Type B pancreatic cell (in vitro differentiated cells): ENCODE measurements at places on chromosomes 3 and 15. TPM values are rescaled to one million over a fixed set of nuclear protein-coding genes. Genes with fewer than 3 reads are reported as not detected.

The TICRR gene
- total RNA-seq = 8.8 and 23.4 TPM in 2 replicates

The MYL3 gene
- 5.4 and 20.8 TPM in 2 replicates for total RNA-seq

The TWF2 gene
- 33.7 and 39.3 TPM in 2 replicates for total RNA-seq

The CPNE9 gene
- total RNA-seq = 0.34 and 0.59 TPM in 2 replicates

The HIGD2B gene
- not detected in 2 replicates for total RNA-seq

The OR5H6 gene
- total RNA-seq = not detected in 2 replicates

The GUCA1C gene
- not detected in 2 replicates for total RNA-seq

The CTXND1 gene
- total RNA-seq = 1.1 and 2.7 TPM in 2 replicates

The PLIN1 gene
- 0.55 and 0.58 TPM in 2 replicates for total RNA-seq

The OSBPL10 gene
- total RNA-seq = 24.4 and 43.6 TPM in 2 replicates

GRCh38 chr3:166446291-166446690 lies 609.1 kb upstream of the BCHE start:
- H3K4me1 ChIP-seq = no peaks in the 10 kb centered on the region
- DNase-seq = no peak
- H3K4me3 ChIP-seq = no peak overlapping the region
- no peak overlapping the region for H3K27ac ChIP-seq

DNA sequence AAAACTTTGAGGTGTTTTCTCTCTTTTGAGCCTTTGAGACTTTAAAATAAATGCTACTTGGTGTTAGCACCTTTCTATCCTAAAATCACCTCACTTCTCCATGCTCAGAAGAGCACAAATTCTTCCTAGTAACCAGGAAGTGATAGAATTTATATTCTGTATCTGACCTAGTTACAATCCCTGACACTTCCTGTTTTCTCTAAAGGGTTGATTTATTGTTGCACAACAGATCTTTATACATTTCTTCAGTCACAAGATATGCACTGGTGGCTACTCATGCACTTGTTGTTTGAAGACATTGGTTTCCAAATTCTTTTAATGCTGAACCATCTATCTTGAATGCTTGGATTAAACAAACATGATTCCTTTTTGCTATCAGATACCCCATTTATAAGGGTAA lies 47.2 kb upstream of the CNTN3 start:
- H3K27ac ChIP-seq = no peak overlapping the region
- no peaks in the 10 kb centered on the region for H3K27me3 ChIP-seq
- H3K36me3 ChIP-seq = no peaks in the 10 kb centered on the region
- no peak for DNase-seq
- no peaks in the 10 kb centered on the region for H3K4me1 ChIP-seq

DNA sequence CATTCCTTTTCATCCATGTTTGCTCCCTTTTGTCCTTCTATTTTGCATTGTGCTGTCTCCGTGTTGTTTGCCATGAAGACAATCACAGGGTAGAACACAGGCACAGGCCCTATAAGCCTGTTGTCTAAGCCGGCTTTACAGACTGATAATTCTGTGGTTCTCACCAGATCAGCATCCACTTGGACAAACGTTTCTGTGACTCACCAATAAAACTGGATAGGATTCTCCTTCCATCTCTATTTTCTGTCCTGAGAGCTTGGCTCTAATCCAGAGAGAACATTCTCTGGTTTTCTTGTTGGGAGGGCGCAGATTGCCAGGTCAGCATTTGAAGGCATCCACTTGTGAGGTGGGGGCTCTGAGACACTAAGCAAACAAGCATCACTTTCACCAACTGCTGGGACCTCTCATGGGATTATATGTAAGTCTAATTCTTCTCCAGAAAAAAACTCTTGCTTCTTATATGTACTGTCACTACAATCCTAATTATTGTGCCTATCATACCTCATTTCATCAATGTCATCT lies 101.6 kb downstream of the ERC2 start:
- no peaks in the 10 kb centered on the region for H3K36me3 ChIP-seq
- H3K27me3 ChIP-seq = no peaks in the 10 kb centered on the region
- no peak overlapping the region for H3K4me3 ChIP-seq
- DNase-seq = no peak

DNA sequence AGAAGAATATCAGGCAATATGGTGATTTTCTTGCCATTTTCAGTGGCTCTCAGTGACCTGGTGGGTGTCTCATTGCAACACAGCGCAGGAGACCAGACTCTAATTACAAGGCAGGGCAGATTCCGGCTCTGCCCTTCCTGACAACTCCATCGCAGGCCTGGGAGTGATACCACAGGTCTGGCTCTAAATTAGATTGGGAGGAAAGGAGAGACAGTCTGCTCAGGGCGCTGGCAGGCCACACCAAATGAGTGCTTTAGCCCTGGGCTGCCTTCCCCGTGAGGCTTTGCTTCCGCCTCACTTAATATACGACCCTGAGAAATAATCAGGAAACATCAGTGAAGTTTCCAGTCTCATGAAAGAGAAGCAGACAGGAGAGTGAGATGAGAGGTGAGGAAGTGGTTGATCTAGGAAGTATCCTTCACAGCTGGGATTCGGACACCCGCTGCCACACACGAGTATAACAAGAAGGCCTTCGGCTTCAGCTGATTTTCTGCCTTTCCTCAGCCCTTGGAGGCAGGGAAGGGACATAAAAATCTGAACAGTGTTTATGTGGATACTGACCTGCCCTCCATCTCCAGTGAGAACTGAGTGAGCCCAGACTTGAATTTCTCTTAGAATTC lies 73.7 kb upstream of the PROK2 start:
- no peak for DNase-seq
- no peak overlapping the region for H3K27ac ChIP-seq
- peaks cover 7% of the 10 kb centered on the region for H3K27me3 ChIP-seq
- H3K36me3 ChIP-seq = no peaks in the 10 kb centered on the region
- H3K4me3 ChIP-seq = no peak overlapping the region

DNA sequence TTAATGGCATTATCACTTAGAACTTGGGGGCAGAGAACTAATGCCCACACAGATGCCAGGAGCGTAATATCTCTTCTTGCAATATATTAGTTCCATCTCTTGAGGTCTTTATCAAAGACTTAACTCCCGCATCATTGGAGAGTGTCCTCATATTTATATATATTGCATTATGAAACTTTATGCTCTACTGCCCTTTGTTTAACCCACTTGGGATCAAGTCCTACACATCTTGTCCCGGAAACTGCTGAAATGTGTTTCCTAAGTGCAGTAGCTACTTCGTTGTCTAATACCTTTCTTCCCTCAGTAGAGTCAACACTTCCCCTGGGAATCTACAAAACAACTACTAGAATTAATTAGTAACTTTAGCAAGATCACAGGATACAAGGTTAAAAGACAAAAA lies 1029.2 kb downstream of the OTOL1 start:
- no peaks in the 10 kb centered on the region for H3K36me3 ChIP-seq
- DNase-seq = no peak
- no peak overlapping the region for H3K4me3 ChIP-seq
- no peaks in the 10 kb centered on the region for H3K27me3 ChIP-seq
- H3K4me1 ChIP-seq = no peaks in the 10 kb centered on the region
- H3K27ac ChIP-seq = no peak overlapping the region

GRCh38 chr15:79956354-79956939 lies 14.5 kb downstream of the BCL2A1 start:
- H3K36me3 ChIP-seq = no peaks in the 10 kb centered on the region
- H3K27ac ChIP-seq = no peak overlapping the region
- no peak overlapping the region for H3K4me3 ChIP-seq
- H3K4me1 ChIP-seq = no peaks in the 10 kb centered on the region

GRCh38 chr15:90231028-90232017 lies 2.4 kb downstream of the CIB1 start:
- peaks cover 7% of the 10 kb centered on the region for H3K36me3 ChIP-seq
- peak overlapping the region; percentile 41 for H3K27ac ChIP-seq
- no peak for DNase-seq
- H3K4me3 ChIP-seq = peak overlapping the region; percentile 73

DNA sequence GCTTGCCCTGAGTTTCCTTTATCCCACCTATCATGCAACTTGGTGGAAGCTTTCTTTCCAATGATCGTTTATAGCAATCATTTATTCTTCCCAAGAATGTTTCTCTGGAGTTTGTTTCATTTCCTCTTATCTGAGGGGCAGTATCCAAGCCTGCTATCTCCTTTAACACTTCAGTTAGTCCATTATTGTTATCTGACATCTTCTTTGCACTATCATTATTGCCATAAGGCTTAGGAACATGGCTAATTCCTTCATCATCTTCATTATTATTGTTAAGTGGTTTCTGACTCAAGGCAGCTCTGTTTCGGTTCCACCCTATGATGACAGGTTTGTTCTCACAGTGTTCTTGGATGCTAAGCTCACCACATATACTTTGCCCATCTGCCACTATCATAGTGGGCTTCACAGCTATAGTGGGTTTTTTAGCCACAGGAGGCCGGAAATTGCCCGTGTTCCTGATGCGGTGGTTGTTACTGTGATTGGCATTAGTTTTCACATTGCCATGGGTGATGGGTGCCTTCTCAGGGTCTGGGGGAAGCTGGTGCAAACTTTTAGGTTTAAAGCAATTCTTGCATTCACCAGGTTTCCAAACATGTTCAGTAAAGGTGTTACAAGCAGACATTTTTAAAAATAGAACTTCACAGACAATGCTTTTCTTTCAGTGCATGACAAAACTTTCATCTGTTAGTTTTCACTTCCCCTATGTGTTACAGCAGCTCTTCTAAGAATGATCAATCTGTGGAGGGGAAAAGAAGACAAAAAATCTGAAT lies 110.6 kb upstream of the TSPAN3 start:
- peaks cover 10% of the 10 kb centered on the region for H3K36me3 ChIP-seq
- H3K27ac ChIP-seq = no peak overlapping the region
- H3K27me3 ChIP-seq = no peaks in the 10 kb centered on the region

GRCh38 chr15:44584162-44584749 lies 47.3 kb downstream of the EIF3J start:
- no peak overlapping the region for H3K4me3 ChIP-seq
- H3K4me1 ChIP-seq = no peaks in the 10 kb centered on the region
- peaks cover 41% of the 10 kb centered on the region for H3K36me3 ChIP-seq
- no peak for DNase-seq

GRCh38 chr3:72563690-72564370 lies 284.4 kb downstream of the SHQ1 start:
- H3K27ac ChIP-seq = no peak overlapping the region
- H3K27me3 ChIP-seq = no peaks in the 10 kb centered on the region
- no peak for DNase-seq
- no peaks in the 10 kb centered on the region for H3K36me3 ChIP-seq

GRCh38 chr3:112546216-112546759 lies 15.5 kb downstream of the ATG3 start:
- no peaks in the 10 kb centered on the region for H3K27me3 ChIP-seq
- no peaks in the 10 kb centered on the region for H3K4me1 ChIP-seq
- no peak for DNase-seq
- H3K36me3 ChIP-seq = peaks cover 15% of the 10 kb centered on the region
- no peak overlapping the region for H3K27ac ChIP-seq

DNA sequence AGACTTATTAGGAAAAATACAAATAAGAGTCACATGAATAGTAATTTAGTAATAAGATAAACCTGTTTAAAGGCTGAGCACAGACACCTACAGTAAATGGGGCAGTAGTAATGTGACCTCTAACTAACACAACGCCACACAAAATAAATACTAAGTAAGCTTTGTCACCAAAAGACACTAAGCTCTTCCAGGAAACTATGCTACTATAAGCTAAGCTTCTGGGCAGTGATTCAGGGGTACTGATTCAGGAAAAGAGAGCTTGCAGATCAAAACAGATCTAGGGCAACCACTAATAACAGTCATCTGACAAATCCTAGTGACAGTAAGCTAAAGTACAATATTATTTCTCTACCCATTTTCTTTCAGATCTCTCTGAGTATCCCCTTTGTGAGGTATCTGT lies 68.8 kb downstream of the PLOD2 start:
- peaks cover 7% of the 10 kb centered on the region for H3K36me3 ChIP-seq
- no peak overlapping the region for H3K4me3 ChIP-seq
- H3K27ac ChIP-seq = no peak overlapping the region
- H3K4me1 ChIP-seq = peaks cover 4% of the 10 kb centered on the region
- DNase-seq = no peak

GRCh38 chr15:66598095-66598815 lies 32.5 kb upstream of the LCTL start:
- DNase-seq = no peak
- no peak overlapping the region for H3K27ac ChIP-seq
- peaks cover 10% of the 10 kb centered on the region for H3K27me3 ChIP-seq
- no peak overlapping the region for H3K4me3 ChIP-seq
- H3K36me3 ChIP-seq = no peaks in the 10 kb centered on the region

DNA sequence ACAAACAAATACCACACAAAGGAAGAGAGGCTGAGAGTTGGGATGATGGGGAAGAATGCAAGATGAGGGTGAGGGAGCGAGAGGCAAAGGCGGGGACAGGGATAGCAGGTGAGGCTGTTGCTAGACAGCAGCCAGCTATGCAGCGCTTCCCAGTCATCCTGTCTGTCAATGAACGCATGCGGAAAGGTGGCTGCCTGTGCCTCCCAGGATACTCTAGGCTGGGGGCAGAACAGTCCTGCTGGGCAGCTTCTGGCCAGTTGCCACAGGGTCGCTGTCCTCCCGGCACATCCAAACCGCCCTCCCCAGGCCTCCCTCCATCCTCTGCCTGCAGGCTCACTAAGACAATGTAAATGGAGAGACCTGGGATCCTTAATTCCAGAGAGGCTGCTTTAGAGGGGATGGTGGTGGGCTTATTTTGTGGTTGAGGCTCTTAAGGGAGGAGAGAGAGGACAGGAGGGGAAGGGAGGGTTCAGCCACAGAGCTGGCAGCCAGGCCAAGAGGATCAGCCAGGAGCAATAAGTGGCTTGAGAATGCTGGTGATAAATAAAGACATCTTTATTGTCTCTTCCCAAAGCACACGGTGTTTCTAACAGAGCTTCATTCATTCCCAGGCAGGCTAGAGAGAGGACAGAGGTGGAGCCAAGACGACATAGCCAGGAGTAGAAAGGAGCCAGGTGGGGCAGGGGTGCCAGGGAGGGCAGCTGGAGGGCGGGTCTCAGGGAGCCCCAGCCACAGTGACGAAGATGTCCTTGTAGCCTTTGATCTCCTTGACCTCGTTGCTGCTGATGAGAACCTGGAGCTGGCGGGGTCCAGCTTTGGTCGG lies 9.2 kb upstream of the TGM5 start:
- peak; percentile 48 for DNase-seq
- no peak overlapping the region for H3K4me3 ChIP-seq
- H3K27me3 ChIP-seq = peaks cover 34% of the 10 kb centered on the region
- H3K36me3 ChIP-seq = no peaks in the 10 kb centered on the region
- no peaks in the 10 kb centered on the region for H3K4me1 ChIP-seq

- DNase-seq = no peak
- no peaks in the 10 kb centered on the region for H3K4me1 ChIP-seq
- no peaks in the 10 kb centered on the region for H3K36me3 ChIP-seq
- H3K27me3 ChIP-seq = no peaks in the 10 kb centered on the region
- no peak overlapping the region for H3K4me3 ChIP-seq
- H3K27ac ChIP-seq = no peak overlapping the region
These were observed 222.0 kb downstream of the MCTP2 start for GRCh38 chr15:94453227-94453988.
